RWPE1 (cell line): ENCODE measurements at places on chromosomes 4 and X.

- peak; percentile 80 for DNase-seq
These were observed 24.4 kb upstream of the DYNLT3 start for GRCh38 chrX:37871626-37872302.

- DNase-seq = no peak
These were observed 1.0 kb downstream of the RASGEF1B start for GRCh38 chr4:81470456-81471297.

GRCh38 chr4:83315341-83315870, 19.2 kb downstream of the HPSE start:
- DNase-seq = no peak

- no peak for DNase-seq
These were observed 98.6 kb upstream of the TTC29 start for GRCh38 chr4:147044241-147044640.

- DNase-seq = no peak
These were observed 4.4 kb downstream of the GABRE start for GRCh38 chrX:151970027-151970426.

GRCh38 chr4:13627178-13627605, 333 bp downstream of the BOD1L1 start:
- peak; percentile 9 for DNase-seq

DNA sequence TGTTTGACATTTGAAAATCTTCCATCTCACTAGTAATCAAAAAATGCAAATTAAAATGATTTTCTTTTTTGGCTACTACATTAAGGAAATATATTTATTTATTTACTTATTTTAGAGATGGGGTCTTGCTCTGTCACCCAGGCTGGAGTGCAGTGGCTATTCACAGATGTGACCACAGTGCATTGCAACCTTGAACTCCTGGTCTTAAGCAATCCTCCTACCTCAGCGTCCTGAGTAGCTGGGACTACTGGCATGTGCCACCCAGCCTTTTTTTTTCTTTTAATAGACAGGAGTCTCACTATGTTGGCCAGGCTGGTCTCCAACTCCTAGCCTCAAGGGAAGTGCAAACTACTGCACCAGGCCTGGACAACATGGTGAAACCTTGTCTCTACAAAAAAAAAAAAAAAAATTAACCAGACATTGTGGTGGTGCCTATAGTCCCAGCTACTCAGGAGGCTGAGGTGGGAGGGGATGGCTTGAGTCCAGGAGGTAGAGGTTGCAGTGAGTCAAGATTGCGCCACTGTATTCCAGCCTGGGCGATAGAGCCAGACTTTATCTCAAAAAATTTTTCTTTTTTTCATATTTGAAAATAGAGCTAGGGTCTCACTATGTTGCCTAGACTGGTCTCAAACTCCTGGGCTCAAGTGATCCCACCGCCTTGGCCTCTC, 4.4 kb upstream of the SMIM14 start:
- no peak for DNase-seq

DNA sequence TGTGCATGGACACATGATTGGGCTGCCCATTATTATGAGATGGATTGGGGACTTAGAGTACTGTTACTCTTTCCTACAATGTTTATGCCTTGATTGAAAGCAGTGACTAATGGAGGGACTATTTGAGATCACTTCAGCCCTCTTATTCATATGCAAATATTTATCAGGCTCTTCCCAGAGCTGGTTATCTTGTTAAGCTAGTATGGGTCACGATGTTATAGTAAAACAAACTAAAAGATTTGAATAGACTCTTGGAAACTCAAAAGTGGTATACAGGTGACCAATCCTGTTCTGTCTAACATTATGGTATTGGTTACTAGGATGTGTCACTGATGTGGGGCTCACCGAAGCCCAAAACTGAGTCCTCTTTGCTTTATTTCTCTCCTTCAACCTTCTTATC, 306.2 kb upstream of the CASK start:
- no peak for DNase-seq

GRCh38 chr4:83582289-83582785, 46.4 kb downstream of the GPAT3 start:
- DNase-seq = peak; percentile 42

DNA sequence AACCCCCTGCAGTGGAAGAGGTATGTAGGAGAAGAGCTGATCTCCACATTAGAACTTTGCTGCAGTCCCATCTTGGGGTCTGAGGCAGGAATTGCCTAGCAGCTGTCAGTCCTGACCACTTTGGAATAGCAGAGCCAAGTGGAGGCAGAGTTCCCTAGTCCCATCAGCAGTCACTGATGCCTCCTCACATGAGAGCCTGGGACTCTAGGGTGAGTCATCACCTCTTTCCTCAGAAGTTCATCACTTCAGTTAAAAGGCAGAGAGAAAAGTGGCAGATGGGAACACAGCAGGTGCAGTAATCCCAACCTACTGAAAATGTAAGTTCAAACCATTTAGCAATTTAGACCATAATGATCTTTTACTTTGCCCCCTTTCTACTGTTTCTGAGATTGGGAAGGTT, 73.9 kb upstream of the MED14 start:
- no peak for DNase-seq

- no peak for DNase-seq
These were observed 37.9 kb upstream of the PGK1 start for GRCh38 chrX:78066110-78066509.

DNA sequence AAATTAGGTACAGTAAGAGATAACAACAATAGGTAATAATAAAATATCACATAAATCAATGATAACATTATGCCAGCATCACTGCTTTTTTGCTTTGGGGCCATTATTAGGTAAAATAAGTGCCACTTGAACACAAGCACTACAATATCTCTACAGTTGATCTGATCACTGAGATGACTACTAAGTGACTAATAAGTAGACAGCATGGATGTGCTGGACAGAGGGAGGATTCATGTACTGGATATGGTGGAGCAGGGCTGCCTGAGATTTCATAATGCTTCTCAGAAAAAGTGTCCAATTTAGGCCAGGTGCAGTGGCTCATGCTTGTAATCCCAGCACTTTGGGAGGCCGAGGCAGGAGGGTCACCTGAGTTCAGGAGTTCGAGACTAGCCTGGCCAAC, 137.8 kb upstream of the IL1RAPL2 start:
- peak; percentile 16 for DNase-seq

DNA sequence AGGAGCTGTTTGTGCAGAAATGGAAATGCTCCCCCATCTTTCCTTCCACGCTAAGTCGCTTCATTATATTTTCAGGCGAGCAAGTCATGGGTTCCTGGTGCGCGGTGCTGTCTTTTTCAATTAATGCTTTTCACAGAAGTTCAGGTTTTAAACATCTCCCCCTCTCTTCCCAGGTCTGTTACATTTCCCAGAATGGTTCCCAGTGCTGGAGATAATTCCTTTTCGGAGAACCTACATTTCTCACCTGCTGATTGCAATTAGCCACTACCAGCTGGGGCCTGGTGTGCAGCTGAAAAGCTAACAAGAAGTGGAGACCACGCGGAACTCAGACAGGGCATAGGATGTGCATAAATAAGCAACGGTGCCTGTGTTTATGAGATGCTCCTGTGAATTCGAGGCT, 217.8 kb downstream of the MID1IP1 start:
- DNase-seq = no peak

DNA sequence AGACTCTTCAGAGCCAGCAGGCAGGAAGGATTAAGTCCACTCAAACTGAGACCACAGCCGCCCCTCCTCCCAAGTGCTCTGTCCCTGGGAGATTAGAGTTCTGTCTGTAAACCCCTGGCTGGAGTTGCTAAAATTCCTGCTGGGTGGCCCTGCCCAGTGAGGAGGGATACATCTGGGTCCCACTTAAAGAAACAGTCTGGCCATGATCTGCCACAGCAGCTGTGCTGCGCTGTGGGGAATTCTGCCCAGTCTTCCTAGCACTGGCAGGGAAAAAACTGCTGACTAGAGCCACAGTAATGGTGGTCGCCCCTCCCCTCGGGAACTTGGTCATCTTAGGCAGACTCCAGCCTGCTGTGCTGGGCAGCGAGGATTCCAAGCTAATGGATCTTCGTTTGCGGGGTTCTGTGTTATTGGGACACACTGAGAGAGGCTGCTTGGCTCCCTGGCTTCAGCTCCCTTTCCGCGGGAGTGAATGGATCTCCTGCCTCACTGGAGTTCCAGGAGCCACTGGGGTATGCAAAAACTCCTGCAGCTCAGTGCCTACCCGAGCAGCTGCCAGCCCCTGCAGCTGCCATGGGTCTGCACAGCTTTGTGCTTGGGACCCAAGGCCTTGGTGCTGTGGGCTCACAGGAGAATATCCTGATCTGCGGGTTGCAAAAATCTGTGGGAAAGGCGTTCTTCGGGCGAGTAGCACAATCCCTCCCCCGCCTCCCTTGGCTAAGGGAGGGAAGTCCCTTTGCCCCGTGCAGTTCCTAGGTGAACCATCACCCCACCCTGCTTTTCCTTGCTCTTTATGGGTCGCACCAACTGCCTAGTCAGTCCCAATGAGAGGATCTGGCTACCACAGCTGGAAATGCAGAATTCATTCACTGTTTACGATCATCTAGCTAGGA, 15.7 kb downstream of the ZXDB start:
- no peak for DNase-seq

GRCh38 chr4:153919667-153920066, 130.8 kb upstream of the SFRP2 start:
- no peak for DNase-seq

DNA sequence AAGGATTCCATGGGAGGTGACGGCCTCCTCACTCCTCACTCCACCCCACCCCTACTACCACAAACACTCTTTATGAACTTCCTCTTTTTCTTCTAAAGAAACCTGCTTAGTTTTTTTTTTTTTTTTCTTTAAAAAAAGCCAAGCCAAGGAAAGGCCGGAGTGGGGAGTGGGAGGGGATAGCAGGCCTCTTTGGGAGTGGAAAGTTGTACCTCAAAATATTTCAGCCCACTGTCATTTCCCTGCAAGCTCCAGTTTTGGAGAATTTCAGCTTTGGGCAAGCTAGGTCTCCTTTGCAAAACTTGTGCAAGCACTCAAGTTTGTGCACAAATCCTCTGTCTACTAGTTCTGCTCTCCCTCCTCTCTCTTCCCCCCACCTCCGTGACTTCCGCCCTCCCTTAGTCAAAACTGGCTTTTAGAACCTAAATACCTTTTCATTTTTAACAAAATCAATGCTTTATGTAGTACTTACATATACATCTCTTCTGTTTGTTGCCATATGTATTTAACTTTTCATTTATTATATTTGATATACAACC, 512 bp upstream of the ANTXR2 start:
- DNase-seq = no peak

DNA sequence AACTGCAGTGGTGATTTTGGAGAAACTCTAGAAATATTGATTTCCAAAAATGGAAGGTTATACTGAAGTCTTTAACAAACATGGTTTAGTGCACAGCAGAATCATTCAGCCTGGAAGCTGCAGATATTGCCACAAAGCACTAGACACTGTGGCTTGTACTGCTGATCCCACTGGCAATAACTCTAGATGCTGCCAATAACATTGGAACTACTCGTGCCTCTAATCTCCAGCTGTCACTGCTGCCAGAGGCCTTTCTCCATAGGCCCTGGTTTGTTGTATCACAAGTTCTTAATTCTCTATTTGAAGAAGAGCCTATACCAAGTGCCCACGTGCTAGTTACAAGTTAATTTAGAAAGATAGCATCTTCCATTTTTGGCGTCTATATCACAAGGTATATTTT, 19.3 kb downstream of the DMP1 start:
- DNase-seq = no peak

GRCh38 chr4:177791188-177791587, 349.0 kb upstream of the AGA start:
- no peak for DNase-seq

DNA sequence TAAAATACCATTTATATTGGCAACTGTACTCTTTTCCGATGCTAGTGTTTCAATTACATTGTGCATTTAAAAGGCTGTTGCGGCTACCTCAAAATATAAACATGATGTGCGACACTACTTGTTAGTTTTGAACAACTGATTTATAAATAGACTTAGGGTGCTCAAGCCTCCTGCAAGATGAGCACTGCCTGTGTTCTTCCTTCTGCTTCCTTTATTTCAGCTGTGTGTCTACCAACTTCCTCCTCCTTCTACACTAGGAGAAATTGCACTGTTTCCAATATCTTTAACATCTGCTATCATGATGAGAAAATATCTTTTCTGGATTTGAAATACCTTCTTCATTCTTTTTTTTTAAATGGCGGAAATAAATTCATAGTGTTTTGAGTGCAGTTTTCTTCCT, 24.0 kb downstream of the TET2 start:
- no peak for DNase-seq

DNA sequence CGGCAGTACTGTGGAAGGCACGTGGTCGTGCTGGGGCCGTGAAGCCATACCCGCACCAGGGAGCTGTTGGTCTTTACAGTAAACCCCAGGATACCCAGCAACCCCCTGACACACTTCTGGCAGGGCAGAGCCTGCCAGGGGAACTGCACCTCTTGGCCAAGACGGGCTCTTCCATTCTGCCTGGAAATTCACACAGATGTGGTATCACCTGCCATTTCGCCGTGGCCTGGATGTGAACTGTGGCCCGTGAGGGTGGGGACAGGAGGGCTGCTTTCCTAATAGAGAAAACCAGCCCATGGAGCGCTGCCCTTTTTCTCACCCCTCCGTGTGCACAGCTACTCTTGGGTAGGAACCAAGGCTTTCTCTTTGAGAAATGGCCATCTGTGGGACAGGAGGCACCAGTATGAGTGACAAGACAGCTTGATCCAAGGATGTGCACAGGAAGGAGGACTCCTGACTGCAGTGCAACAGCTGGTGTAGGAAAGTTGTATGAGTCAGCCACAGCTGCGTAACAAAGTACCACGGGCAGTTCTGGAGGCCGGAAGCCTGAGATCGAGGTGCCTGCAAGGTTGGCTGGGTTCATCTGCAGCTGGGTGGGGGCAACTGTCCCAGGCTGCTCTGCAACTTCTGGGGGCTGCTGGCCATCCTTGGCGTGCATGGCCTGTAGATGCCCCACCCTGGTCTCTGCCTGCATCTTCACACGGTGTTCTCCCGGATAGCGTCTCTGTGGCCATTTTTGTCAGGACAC, 95.7 kb downstream of the PSAPL1 start:
- DNase-seq = no peak

GRCh38 chr4:114926583-114926982, 186.8 kb downstream of the NDST4 start:
- no peak for DNase-seq
